ENCODE measurements at places on chromosomes 2 and 18.
A peak's percentile ranks its signal among the peaks of the same experiment; 100 is the strongest.

GRCh38 chr2:234444893-234445292 is 52.0 kb downstream of the ARL4C start:
- DNase-seq = no peak

DNA sequence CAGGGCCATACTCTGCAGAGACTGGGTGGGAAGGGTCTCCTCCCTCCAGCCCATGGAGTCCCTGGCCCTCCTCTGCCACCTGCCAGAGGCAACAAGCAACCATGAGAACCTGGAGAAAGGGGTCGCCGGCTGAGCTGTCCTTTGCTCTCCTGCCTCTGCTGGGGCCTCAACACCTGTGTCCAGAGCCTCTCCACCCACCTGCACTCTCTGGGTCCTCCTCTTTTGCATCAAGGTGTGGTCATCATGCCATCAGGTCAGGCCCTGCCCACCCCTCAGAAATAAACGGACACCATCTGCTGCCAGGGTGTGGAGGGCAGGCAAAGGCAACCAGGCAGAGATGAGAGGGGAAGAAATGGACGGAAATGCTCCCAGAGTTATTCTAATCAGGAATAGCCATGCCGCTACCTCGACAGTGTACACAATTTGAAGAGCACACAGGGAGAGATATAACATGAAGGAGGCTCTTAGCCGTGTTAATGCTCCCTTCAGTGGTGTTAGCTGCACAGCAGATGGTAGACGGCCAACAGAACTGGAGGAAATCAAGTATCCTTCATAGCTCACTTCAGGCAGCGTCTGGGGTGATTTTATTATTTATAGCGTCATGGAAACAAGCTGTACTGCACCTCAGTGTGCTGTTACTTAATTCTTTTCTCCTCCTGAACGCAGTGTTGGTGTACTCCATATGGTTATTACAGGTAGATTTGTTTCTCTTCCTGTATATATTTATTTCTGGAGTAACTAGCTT is 247.9 kb downstream of the TSN start:
- no peak for DNase-seq

- no peak for DNase-seq
Observed at GRCh38 chr2:54723996-54724559, 616 bp downstream of the EML6 start.

DNA sequence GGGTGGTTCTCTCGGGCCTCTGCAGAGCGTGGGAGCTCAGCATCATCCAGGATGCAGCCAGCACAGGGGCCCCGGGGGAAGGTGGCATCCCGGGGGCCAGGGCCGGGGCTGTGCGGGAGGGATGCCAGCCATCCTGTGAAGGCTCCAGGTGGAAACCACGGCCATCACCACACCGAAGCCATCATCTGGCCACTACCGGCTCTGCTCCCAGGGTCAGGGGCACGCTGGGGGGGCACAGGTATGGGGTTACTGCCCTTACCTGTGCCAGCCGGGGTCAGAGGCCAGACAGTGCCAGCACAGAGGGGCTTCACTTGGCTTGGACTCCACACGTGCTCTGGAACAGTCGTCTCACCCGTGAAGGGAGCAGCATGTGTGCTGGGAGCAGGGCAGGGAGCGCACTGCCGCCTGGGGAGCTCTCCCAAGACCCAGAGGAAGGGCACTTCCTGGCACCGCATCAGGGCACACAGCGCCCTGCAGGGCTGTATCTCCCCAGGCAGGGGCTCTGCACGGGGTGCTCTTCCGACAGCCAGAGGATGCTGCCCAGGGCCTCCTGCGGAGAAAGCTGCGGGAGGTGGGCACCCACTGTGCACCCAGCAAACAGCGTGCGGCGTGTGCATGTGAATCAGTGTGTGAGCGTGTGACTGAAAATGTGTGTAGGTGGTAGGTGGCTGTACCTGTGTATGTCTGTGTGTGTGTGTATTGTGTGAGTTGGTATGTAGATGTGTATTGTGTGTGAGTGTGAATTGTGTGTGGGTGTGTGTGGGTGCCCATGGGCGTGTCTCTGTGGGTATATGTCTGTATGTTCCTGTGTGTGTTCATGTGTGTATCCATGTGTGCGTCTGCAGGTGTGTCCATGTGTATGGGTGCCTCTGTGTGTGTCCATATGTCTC is 75.0 kb downstream of the PTGR3 start:
- no peak for DNase-seq

- no peak for DNase-seq
Observed at GRCh38 chr18:46859855-46860254, 57.5 kb downstream of the PIAS2 start.

GRCh38 chr2:231452799-231453508 is 11.3 kb downstream of the NCL start:
- DNase-seq = no peak

DNA sequence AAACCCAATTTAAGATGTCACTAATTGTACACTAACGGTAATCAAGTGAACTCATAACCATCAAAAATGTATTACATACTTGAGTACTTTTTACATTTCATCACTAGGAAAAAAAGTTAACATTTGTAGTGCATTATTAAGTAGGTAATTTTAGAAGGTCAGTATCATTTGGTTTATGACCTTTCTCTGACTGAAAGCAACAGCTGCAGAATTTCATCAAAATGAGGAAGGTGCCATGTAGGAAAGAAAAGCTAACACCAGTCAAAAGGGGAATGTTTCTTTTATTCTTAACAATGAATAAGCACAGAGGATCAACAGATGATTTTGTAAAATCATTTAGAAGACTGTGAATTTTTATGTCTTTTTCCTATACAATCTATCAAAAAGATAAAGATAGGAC is 79.0 kb downstream of the PIGN start:
- no peak for DNase-seq

- DNase-seq = no peak
Observed at GRCh38 chr2:126883666-126884040, 15.0 kb upstream of the TEX51 start.

DNA sequence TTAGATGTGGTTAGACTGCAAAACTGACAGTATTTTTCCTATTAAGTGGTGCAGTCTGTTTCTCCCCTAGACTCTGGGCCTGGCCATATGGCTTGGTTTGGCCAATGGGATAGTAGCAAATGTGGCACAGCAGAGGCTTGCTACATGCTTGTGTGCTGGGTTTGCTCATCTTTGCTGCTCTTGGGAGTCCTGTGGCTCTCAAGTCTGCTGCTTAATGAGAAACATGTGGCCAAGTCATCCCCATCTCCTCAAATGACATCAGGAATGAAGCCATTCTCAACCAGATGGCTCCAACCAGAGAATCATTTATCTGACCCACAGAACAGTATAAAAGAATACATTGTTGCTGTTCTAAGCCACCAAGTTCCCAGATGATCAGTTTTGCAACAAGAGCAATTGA is 57.1 kb upstream of the PAX3 start:
- no peak for DNase-seq

DNA sequence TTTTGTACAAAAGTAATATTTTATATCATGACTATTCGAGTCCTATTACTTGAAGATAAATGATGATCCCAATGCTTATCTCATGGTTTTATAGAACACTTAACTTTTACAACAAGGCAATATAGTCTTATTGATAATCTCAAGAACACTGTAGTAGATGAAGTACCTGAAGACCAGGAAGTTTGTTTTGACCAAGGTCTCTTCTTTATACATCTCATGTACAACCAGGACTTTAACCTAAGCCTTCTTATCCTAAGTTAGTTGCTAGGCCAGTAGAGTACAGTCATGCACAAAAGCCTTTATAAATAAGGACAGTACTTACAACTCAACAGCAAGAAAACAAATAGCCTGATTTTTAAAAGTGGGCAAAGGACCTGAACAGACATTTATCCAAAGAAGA is 147.7 kb upstream of the NOSTRIN start:
- DNase-seq = no peak

GRCh38 chr2:23381084-23381483 is 3.9 kb upstream of the KLHL29 start:
- peak; percentile 9 for DNase-seq

DNA sequence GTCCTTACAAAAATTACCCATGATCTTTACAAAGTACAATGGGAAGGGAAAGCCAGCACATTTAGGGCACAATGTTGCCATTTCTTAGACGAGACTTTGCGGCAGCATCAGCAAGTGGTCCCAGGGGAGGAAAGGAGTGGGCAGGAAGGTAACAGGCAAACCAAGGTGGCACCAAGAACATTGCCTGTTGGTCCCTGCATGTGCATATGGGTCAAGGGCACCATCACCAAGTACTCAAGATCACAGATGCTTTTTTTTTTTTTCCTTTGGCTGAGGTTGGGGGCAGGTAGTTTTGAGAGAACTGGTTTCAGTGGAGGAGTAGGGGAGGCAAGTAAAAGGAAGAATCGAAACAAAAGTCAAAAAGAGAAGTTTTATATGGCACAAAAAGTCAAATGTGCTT is 752 bp upstream of the CYTIP start:
- DNase-seq = no peak

- peak; percentile 76 for DNase-seq
Observed at GRCh38 chr2:12716032-12716281, 779 bp upstream of the TRIB2 start.

GRCh38 chr2:1798115-1798784 is 53.9 kb upstream of the PXDN start:
- DNase-seq = no peak

- no peak for DNase-seq
Observed at GRCh38 chr2:100404411-100404810, 13.1 kb downstream of the CHST10 start.

- no peak for DNase-seq
Observed at GRCh38 chr2:71748227-71748626, 294.9 kb downstream of the DYSF start.

DNA sequence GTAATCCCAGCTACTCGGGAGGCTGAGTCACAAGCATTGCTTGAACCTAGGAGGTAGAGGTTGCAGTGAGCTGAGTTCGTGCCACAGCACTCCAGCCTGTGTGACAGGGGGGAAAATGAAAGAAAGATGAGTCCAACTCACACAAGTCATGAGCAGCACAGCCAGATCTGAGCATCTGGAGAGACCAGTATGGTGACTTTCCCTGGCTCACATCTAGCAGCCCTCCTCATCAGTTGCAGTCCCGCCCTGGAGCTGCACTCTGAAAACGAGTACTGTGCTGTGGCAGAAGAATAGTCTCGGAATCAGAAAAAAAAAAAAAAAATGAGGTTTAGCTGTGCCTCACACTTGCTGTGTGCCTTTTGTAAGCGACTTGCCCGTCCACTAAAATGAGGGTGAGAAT is 74.4 kb upstream of the TRIB2 start:
- no peak for DNase-seq

DNA sequence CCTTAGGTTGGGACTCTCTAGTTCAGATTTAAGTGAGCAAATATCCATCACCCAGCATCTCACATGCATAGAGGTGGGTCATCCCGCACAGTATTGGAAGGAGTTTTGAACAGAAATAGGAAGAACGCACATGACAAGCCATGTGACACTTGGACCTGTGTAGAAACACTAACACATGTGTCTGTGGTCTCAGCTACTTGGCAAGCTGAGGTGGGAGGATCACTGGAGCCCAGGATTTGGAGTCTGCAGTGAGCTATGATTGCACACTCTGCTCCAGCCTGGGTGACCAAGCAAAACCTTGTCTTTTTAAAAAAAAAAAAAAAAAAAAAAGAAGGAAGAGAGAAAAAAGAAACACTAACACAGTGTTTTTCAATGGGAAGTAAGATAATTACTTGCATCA is 5.4 kb upstream of the MTCL1 start:
- DNase-seq = no peak

DNA sequence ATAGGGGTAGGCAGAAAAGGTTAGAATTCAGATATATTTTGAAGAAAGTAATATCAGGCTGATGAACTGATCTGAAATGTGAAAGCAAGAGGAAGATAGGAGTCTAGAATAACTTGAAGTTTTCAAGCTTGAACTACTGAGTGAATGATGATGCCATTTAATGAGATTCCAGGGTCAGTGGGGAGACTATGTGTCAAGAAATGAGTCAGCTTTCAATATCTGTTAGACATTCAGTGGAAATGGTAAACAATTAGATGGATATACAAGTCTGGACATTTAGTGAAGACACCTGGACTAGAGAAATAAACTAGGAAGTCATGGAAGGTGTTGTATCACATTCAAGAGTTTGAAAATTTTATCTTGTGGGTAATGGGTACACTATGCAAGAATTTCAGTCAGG is 326.9 kb downstream of the FSIP2 start:
- no peak for DNase-seq

DNA sequence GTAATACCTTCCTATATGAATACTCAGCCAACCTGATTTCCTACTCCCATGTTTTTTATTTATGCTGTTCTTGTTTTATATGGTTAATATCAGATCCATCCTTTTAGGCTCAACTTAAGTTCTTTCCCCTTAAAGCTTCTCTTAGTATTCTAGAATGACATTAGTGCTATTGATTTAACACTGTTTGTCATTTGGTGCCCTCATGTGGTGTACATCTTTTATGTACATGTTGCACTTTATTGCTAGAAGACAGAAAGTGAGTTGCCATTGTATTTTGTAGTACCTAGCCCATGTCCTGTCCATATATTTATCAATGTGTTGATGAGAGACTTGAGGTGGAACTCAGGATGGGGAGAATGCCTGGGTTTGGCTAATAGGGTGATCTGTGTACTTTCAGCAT is 2.5 kb downstream of the HTRA2 start:
- no peak for DNase-seq

DNA sequence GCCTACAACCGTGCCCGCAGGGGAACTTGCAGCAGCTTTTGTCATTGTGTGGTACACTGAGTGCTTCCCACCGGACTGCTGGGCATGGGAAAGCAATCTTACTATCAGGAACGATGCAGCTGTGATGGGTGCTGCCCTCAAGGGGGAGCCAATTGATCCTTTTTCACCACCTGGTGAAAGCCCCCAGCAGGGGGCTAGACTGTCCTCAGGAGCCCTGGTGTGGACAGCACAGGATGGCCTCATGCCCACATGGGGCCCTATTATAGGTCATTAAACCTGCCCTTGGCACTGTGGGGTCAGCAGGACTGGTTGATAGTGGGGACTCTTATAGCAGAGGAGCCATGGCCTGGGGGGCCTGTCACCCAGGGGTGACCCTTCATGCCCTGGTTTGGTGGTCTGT is 172.2 kb downstream of the GLI2 start:
- no peak for DNase-seq

DNA sequence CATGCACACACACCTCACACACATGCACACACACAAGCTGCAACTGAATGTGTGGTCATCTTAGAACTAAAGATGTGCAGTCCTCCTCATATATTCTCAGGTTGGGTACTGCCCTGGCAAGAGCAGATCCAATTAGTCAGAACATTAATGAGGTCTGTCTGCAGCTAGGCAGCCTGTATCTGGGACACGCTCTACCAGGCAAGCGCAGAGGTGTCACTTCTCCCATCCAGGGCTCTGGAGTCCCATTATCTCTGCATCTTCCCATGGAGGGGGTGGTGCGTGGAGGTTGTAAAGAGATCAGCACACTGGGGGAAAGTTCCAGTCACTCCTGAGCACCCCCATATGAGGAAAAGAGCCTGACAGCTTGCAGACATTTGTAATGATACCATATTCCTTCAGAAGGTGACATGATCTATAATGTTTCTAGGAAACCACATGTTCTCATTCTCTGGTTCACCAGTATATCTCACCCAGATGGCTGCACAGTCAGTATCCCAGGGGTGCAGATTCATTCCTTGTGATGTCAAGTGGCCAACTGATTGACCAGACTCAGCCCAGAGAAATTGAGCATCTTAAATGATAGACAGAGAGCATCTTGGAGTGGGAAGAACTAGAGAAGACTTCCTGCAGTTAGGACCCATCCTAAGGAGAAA is 95.4 kb downstream of the RTN4 start:
- DNase-seq = no peak

- DNase-seq = no peak
Observed at GRCh38 chr2:97932975-97933662, 62.6 kb downstream of the TMEM131 start.
